Substantia nigra (tissue), 51 donors: ENCODE measurements at places on chromosomes 5 and 9.

- DNase-seq, result no peak
Measured at GRCh38 chr5:117833691-117834090, 1154.7 kb downstream of the DTWD2 start.

GRCh38 chr5:30581198-30581935 lies 612.1 kb upstream of the CDH6 start:
- DNase-seq, result no peak

DNA sequence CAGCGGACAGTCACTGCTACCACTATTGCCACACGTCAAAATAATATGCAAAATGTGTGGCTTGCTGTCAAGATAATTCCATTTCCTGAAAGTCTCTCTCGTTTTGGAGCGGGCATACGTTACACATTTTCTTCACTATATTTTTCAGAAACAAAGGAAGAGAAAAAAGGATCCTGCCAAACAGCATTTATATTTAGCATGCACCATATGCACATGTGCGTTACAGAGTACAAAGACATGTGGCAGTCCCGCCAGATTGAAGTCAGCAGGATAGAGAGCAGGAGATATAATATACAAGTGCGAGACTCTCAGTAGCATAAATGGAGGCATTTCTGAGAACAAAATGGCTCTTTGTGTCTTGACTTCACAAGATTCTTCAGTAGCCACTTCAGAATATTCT lies 221.6 kb upstream of the KIF2A start:
- no peak for DNase-seq

GRCh38 chr5:40502736-40503135 lies 177.0 kb upstream of the PTGER4 start:
- DNase-seq, result no peak

DNA sequence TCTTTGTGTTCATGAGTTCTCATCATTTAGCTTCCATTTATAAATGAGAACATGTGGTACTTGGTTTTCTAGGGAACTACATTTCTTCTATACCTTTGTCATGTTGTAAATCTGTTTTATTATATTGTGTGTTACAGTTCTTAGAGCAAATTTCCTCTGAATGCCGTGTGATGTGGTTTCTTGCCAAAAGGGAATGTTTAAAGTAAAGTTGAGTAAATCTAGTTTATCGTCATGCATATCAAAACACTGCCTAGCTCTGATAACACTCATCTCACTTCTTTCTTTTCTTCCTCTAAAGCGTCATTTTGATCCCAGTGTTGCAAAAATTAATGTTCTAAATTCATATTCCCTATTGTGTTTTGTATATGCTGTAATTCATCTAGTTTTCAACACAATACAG lies 295.4 kb upstream of the HAPLN1 start:
- no peak for DNase-seq

DNA sequence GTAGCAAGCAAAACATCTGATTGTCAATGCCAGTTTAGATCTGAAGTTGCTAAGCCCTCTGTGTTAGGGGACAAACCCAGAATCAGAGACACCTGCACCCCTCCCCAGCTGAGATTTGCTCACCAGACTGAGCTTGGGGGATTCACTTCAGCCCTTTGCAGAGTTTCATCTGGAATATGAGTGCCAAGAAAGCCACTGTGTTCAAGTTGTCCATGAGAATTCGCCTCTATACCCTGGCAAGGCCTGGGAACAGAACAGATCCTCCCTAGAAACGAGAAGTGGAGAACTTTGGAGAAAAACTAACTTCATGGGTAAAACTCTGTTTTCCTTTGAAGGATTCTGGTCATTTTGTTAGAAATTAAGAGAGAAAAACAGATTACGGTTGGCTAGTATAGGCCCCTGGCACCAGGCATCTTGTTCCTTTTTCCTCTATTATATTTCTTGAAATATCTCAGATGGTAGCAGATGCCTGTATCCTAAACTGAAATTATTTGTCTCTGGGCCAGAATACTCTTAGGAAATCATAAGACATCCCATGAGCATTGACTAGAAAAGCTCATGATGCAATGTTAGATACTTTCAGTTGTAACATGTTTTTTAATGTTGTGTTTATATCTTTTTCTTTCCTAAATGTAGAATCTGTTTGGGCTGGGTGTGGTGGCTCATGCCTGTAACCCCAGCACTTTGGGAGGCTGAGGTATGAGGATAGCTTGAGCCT lies 64.4 kb downstream of the SNX18 start:
- DNase-seq, result no peak

DNA sequence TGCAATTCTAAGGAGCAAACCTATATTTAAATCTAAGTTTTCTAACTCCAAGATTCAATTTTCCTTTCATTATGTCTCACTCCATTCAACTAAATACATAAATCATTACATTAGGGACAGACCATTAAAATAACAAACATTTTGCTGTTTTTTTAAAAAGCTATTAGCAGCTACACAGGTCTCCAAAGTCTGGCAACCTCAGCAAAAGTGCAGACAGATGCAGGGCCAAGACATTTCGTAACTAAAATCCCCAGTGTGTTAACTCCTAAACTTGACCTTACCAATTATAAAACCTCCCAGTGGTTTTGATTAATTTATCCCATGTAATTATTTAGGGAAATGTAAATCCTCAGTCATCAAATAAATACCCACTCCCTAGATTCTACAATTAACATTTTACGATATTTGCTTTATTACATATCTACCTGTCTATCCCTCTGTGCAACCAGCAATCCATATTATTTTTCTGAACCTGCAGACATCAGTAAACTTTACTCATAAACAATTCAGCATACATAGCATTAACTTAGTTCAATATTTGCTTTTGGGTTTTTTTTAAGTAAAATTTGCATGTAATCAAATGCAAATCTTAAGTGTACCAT lies 64.7 kb downstream of the RGS7BP start:
- no peak for DNase-seq

DNA sequence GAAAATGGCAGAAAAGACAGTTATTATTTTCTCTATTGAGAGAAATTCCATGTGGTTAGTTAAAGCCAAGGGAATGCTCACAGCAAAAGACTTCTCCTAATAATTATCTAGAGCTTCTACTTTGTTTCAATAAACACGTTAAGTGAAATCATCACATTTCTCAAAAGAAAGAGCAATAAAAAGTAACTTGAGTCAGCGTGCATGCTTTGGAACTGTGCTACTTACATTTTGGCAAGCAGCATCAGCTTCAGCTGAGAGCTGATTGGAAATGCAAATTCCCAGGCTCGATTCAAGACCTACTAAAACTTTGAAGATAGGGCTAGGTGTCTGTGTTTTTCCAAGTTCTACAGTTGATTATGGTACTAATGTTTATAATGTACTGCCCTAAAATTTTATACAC lies 132.1 kb downstream of the CDH18 start:
- DNase-seq, result no peak

GRCh38 chr5:60495644-60496520 lies 204.1 kb downstream of the DEPDC1B start:
- no peak for DNase-seq

DNA sequence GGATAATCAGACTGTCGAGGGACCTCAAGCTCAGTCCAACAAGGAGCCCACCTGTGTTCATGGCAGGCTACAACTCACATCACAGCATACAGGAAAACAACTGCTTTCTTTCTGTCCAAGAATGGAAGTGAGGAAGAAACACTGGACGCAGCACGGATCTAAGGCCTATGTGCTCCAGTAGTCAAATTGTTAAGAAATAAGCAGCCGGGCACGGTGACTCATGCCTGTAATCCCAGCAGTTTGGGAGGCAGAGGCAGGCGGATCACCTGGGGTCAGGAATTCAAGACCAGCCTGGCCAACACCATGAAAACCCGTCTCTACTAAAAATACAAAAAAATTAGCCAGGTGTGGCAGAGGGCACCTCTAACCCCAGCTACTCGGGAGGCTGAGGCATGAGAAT lies 427.8 kb downstream of the BNC2 start:
- DNase-seq, result no peak

DNA sequence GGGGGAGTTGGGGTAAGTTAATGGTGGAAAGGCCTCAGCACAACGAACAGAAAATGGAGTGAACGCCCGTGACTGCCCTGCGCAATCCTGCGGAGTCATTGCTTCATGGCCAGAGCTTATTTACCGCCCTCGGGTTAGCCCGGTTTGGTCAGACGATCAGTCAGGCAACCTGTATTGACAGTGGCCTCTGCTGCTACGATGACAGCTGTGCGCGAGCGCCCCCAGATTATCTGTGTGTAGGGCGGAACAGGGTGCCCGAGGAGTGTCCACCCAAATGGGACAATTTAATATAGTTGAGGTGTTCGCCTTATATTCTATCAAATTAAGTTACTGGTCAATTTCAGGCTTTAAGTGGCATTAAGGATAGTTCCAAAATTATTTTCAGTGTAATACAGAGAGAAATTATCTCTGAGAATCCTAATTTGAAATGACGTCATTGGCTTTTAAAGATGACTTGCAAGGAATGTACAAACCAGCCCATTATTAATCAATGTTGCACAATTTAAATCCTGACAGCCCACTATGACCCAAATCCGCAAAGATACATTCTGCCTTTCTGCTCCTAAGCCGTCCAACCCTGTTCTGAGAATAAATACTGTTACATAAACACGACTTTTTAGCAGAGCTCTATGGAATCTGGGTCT lies 879 bp upstream of the UBQLN1 start:
- DNase-seq, result peak; percentile 40
